ENCODE measurements at places on chromosomes 6 and 20.

GRCh38 chr6:144155529-144155928 lies 5.2 kb downstream of the STX11 start:
- no peak for DNase-seq

DNA sequence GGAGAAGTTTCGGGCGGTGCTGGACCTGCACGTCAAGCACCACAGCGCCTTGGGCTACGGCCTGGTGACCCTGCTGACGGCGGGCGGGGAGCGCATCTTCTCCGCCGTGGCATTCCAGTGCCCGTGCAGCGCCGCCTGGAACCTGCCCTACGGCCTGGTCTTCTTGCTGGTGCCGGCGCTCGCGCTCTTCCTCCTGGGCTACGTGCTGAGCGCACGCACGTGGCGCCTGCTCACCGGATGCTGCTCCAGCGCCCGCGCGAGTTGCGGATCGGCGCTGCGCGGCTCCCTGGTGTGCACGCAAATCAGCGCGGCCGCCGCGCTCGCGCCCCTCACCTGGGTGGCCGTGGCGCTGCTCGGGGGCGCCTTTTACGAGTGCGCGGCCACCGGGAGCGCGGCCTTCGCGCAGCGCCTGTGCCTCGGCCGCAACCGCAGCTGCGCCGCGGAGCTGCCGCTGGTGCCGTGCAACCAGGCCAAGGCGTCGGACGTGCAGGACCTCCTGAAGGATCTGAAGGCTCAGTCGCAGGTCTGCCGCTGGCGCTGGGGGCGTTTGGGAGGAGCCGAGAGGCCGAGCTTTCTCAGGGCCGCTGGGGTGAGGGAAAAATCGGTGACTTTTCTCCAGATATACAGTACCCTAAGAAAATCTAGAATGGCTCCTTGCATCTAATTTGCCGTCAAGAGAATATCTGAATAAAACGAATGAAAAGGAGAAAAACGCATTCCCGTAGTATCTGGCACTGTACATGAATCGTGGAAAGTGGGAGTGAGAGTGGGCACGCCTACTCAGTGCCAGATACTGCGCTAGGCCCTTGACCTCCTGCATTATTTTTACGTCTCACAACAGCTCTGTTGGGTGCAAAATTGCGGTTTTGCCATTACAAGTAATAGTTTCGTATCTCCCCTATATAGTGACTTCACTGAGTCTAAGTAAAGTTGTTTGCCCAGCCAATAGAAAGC lies 1.0 kb downstream of the CALHM6 start:
- no peak for DNase-seq

GRCh38 chr6:56593801-56594318 lies 48.8 kb downstream of the DST start:
- DNase-seq: no peak

- DNase-seq: no peak
These were observed 657.1 kb downstream of the DOK5 start for GRCh38 chr20:55132523-55132922.

DNA sequence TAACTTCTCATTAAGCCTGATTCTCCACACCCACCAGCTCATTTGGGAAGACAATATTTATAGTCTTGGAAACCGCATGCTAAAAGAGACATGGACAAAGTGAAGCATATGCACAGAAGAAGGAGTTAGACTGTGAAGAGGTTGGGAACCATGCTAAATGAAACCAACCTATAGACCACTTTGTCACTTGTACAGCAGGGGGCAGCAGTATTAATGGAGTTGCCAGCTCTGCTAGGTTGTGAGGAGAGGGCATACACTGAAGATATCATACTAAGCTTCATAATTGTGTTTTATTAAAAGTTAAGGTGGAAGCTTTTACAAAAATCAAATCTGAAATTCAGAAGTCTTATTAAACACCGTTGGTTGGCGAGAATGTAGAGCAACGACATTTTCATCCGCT lies 38.3 kb upstream of the HMGCLL1 start:
- no peak for DNase-seq

DNA sequence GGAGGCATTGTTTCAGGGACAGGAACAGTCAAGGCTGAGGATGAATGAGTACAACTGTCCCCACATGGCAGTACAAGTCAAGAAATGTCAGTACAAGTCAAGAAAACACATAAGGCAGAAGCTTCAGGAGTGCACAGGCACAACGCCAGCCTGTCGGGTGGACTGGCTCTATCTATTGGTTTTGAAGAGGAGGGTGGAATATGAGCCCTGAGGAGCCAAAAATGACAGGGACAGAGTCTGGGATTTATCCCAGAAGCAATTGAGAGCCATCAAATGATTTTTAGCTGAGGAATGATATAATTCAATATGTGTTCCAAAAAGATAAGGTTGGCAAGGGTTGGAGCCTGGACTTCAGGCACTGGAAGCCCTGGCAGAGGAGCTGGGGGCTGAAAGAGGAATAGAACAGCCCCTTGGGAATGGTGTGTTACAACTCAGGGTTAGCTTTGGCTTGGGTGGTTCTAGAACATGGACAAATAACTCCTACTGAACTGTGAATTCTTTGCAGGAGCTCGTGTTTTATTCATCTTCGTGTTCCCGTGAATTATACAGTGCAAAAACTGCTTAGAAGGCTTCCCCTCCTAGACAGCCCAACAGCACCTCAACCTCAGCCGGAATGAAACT lies 425.7 kb upstream of the ARID1B start:
- DNase-seq: no peak

DNA sequence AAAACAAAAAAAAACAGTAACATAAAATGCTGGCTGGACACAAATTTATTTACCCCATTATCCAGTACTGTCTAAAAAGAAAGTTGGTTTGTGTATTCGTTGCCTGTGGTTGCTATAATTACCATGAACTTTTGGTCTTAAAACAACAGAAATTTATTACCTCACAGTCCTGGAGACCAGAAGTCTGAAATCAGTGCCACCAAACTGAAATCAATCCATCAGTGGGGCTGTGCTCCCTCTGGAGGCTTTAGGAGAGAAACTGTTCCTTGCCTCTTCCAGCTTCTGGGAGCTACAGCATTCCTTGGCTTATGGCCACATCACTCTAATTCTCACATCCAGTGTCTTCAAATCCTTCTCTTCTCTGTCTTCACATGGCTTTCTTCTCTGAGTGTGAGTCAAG lies 79.4 kb downstream of the SNX5 start:
- no peak for DNase-seq

GRCh38 chr6:107657755-107658461 lies 166.2 kb downstream of the SCML4 start:
- DNase-seq: peak; percentile 21

GRCh38 chr20:53870426-53871315 lies 199.7 kb downstream of the BCAS1 start:
- no peak for DNase-seq

GRCh38 chr6:78308025-78308424 lies 559.3 kb upstream of the IRAK1BP1 start:
- no peak for DNase-seq

DNA sequence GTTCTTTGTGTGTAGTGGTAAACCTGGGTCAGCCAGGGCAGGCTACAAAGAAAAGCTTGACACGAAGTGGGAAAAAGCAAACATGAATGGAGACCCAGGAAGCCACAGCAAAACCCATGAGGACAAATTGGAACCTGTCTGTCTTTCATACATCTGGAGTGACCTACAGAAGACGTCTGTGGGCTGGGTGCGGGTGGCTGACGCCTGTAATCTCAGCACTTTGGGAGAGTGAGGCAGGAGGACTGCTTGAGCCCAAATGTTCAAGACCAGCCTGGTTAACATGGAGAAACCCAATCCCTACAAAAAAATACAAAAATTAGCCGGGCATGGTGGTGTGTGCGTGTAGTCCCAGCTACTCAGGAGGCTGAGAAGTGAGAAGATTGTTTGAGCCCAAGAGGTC lies 114.8 kb downstream of the PRND start:
- DNase-seq: no peak

GRCh38 chr6:91447081-91447480 lies 860.2 kb upstream of the MAP3K7 start:
- no peak for DNase-seq

DNA sequence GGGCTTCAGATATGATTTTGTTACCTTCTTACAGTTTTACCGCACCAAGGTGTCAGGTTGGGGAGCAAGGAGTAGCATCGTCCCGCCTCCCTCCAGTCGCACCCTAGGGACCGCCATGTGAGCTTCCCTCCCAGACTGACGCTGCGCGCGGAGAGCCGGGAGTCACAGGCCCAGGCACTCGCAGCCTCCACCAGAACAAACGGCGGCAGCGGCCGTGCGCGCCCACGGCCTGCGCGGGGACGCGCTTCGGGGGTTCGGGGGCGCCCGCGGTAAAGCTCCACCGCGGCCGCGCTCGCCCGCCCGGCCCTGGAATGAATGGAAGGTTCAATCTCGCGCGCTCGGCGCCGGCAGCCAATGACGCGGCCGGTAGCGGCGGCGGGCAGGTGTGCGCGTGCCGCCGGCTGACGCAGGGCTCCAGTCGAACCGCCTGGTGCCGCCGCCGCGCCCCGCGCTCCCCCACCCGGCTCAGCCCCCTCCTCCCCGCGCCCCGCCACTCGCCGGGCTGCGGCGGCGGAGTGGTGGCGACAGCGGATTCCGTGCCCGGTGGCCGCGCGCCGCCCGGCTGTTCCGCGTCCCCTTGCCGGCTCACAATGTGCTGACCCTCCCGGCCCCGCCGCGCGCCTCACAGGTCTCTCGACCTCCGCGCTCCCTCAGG lies 16.5 kb upstream of the LIN28B start:
- no peak for DNase-seq

DNA sequence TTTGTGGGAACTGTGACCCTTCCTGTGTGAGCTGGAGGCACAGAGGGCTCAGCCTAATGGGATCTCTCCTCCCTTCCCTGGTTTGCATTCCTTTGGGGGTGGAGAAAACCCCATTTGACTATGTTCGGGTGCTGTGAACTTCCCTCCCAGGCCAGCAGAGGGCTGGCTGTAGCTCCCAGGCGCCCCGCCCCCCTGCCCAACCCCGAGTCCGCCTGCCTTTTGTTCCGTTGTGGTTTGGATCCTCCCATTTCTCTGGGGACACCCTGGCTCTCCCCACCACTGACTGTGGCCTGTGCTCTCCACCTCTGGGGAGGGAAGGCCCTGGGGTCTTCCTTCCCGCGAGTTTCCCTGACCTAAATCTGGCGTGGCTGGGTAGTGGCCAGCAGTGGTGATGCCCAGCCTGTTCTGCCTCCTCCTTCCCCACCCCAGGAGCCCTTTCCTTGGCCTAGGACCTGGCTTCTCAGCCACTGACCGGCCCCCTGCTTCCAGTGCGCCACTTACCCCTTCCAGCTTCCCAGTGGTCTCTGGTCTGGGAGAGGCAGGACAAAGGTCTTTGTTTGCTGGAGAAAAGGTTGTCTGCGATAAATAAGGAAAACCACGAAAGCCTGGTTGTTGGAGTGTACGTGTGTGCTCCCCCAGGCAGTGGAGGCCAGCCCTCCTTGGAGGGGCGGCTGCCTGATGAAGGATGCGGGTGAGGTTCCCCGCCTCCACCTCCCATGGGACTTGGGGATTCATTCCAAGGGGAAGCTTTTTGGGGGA lies 4.9 kb downstream of the VEGFA start:
- DNase-seq: no peak

GRCh38 chr6:150589852-150590251 lies 9.8 kb upstream of the PLEKHG1 start:
- DNase-seq: no peak

DNA sequence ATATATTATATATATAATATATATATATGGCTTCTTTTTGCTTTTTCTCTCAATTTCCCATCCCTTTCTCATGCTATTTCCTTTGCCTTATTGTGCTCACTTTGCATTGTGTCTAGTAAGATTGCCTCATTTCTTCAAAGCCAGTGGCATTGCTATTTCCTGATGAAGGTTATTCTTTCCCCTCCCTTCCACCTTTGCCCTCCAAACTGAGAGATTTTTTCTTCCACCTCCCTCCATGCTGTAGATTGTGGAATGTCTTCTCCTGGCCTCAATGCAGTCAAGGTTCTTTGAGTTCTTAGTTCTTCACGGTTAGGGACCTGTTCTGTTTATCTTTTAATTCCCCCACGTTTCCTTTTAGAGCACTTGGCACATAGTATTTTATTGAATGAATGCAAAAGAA lies 17.2 kb downstream of the SH3BGRL2 start:
- no peak for DNase-seq

DNA sequence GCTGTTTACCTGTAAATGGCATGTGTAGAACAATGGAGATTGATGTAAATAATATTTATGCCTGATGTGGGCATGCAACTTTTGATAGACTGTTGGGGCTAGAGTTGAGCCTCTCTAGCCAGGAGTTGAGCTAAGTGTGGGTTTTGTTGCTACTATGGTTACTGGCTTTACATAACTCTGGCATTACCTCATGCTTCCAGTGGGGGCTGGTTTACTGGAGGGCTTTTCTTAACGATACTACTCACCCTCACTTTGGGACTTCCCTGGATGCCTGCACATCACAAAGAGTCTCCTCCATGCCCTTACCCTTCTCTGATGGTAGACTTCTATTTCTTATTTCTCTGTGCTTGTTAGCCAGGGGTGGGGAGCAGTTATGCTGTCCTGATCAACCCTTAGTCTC lies 524.6 kb upstream of the CDH4 start:
- no peak for DNase-seq

DNA sequence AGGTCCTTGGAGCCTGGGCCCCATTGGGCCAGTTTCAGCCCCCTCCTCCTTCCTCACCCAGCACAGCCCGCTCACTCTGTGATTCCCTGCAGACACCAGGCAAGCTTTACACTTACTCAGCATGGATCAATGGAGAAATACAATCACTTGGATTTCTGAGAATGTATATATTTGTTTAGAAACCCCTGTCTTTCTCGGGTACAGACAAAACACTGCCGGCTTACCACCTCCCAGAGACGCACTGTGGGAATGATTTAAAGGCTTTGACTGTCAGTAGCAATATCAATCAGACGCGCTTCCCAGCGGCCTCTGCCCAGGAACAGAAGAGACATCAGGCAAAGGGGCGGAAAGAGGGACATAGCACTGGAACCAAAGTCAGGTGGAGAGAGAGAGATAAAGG lies 186.5 kb downstream of the MAFB start:
- DNase-seq: no peak

- DNase-seq: no peak
These were observed 10.7 kb upstream of the C20orf204 start for GRCh38 chr20:64025101-64025825.

DNA sequence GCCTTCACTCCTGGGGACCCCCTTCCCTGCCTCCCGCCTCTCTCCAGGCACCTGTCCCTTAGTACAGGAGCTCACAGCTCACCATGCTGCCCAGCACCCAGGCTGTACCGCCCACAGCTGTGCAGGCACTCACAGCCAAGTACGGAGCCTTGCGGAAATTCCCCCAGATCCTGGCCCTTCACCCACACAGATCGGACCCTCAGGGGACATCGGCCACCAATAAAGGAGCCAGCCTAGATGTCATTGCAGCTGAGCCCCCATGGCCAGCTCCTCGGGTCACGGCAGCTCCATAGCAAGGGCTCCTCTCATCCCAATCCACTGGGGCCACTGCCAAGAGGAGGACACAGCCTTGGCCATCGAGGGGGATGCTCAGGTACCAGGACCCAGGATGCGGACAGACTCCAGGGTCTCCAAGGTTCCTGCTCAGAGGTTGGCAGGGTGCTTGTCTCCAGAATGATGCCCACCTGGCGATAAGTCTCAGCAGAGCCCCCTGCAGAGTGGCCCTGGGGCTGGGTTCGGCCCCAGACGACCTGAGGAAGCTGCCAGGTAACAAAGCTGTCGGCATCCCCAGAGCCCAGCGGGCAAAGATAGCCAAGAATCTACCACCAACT lies 82.3 kb downstream of the YTHDF1 start:
- no peak for DNase-seq

- DNase-seq: no peak
These were observed 118.2 kb downstream of the MAN1A1 start for GRCh38 chr6:119231394-119231793.

GRCh38 chr6:73079611-73079955 lies 145.7 kb downstream of the KHDC1L start:
- no peak for DNase-seq

GRCh38 chr20:50308513-50309279 lies 118.1 kb downstream of the CEBPB start:
- DNase-seq: no peak

Data from stimulated activated CD8-positive, alpha-beta memory T cell treated with anti-CD3 and anti-CD28 coated beads, Interleukin-15, amount 100 ng/mL, for 1 hour (primary cell).